ENCODE measurements at places on chromosomes 2 and 18. TPM values are rescaled to one million over a fixed set of nuclear protein-coding genes. Genes with fewer than 3 reads are reported as not detected.

Gene LHCGR
- not detected for total RNA-seq

Gene AMER3
- total RNA-seq = not detected

DNA sequence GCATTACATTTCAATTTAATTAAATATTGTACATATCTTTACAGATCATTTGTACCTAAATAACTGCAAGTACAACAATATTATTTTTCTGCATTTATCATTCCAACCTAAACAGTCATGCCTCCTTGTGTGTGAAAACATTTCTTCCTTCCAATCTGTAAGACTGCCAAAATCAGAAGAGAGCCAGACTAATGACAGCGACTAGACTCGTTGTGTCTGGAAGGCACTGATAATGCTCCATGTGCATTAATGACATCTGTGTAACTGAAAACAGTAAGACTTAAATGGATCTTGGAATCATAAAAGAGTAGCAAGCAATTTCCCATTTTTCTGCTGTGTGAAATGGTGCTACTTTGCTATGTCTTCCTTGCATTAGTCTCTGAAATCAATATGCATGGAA is 278.0 kb upstream of the DSEL start:
- DNase-seq = no peak

GRCh38 chr18:76493213-76494161 is 1.6 kb downstream of the ZNF516 start:
- DNase-seq = peak; percentile 15

GRCh38 chr2:178298785-178299212 is 104.5 kb downstream of the OSBPL6 start:
- DNase-seq = no peak

Gene SH3RF3
- 2.2 TPM for total RNA-seq

Gene SKA1
- total RNA-seq = 0.28 TPM

Gene GPN1
- total RNA-seq = 32.8 TPM

Gene RAD51AP2
- total RNA-seq = not detected

Gene OR6B2
- total RNA-seq = not detected

Gene PAX3
- total RNA-seq = not detected

DNA sequence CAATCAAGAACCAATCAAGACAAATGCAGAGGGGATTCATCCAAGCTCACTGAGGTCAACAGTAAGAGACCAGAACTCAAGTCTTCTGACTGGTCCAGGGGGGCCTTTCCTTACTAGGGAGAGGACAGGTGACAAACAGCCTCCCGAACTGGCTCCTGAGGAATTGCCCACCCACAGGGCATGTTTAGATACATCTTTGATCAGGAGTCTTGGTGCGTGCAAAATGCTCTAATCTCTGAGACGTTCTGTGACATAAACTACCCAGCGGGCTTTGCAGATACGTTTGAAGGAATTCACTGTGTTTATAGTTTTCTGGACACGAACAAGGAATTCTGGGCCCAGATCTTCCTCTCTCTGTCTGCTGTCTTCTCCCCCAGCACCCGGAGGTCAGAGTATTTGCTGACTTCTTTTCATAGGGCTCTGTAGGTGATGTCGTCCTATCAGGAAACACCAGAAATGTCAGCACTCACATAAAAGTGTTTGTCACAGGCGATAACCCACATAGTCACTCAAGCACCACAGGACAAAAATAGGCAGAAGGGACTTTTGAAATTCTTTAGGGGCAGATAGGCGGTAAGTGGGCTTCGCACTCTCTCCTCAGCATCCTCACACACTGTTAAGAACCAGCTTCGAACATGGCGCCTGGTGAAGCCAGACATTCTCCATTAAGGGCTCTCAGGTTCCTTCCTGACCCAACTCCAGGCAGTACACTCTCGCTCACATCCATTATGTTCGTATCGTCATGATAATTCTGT is 349.0 kb downstream of the CYRIA start:
- no peak for DNase-seq

Gene MC5R
- total RNA-seq = not detected

All from CD4-positive, alpha-beta memory T cell (primary cell).